Esophagus mucosa (tissue), 1 donor: ENCODE measurements at places on chromosomes 11 and 22. TPM values are rescaled to one million over a fixed set of nuclear protein-coding genes. Genes with fewer than 3 reads are reported as not detected.

RIN1 gene
- 23.1 TPM for total RNA-seq

PRDM11 gene
- 5.7 TPM for total RNA-seq

C11orf42 gene
- not detected for total RNA-seq

OR56A1 gene
- total RNA-seq: not detected

VWCE gene
- total RNA-seq: 0.52 TPM

FEN1 gene
- total RNA-seq: 18.7 TPM

RPL3 gene
- 1,774 TPM for total RNA-seq

SPON1 gene
- total RNA-seq: 3.1 TPM

C11orf97 gene
- total RNA-seq: not detected

TTC36 gene
- not detected for total RNA-seq

LDLRAD3 gene
- total RNA-seq: 7.2 TPM

RAG2 gene
- total RNA-seq: not detected

C22orf23 gene
- total RNA-seq: not detected

AIFM3 gene
- total RNA-seq: 1.5 TPM

MMP12 gene
- 0.16 TPM for total RNA-seq

OR51E2 gene
- total RNA-seq: not detected

NF2 gene
- 32.3 TPM for total RNA-seq

MOV10L1 gene
- total RNA-seq: 0.12 TPM

MGAT3 gene
- 0.44 TPM for total RNA-seq

GRK2 gene
- total RNA-seq: 61.6 TPM
